Amniotic stem cell (primary cell): ENCODE measurements at places on chromosomes 16 and 17.

DNA sequence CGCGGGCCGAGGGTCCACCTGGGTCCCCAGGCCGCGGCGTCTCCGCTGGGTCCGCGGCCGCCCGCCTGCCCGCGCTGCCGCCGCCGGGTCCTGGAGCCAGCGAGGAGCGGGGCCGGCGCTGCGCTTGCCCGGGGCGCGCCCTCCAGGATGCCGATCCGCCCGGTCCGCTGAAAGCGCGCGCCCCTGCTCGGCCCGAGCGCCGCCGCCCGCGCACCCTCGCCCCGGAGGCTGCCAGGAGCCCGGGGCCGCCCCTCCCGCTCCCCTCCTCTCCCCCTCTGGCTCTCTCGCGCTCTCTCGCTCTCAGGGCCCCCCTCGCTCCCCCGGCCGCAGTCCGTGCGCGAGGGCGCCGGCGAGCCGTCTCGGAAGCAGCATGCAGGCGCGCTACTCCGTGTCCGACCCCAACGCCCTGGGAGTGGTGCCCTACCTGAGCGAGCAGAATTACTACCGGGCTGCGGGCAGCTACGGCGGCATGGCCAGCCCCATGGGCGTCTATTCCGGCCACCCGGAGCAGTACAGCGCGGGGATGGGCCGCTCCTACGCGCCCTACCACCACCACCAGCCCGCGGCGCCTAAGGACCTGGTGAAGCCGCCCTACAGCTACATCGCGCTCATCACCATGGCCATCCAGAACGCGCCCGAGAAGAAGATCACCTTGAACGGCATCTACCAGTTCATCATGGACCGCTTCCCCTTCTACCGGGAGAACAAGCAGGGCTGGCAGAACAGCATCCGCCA, 504 bp downstream of the FOXC2 start:
- peak; percentile 51 for DNase-seq

GRCh38 chr17:27321372-27321771, 27.5 kb downstream of the WSB1 start:
- no peak for DNase-seq

DNA sequence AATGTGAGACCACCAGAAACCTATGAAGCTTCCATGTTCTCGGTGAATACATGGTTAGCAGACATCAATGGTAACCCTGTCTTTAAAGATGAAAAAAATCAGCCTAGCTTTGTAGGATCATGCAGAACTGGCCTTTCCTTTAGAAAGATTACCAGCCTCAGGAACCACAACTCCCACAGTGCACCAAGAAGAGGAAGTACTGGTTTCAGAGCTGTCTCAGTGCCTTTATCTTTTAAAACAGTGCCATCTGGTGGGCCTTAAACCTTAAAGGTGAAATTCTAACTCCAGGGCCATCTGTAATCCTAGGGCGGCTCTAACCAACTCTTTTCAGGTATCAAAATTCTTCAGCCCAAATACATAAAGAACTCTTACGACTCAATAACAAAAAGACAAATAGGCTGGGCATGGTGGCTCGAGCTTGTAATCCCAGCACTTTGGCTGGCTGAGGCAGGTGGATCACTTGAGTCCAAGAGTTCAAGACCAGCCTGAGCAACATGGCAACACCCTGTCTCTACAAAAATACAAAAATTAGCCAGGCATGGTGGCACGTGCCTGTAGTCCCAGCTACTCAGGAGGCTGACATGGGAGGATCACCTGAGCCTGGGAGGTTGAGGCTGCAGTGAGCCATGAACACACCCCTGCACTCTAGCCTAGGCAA, 5.4 kb downstream of the ATPAF2 start:
- peak; percentile 75 for DNase-seq

GRCh38 chr17:10063730-10064241, 134.6 kb downstream of the GAS7 start:
- DNase-seq: no peak
